ENCODE measurements at places on chromosomes 1 and 21.

DNA sequence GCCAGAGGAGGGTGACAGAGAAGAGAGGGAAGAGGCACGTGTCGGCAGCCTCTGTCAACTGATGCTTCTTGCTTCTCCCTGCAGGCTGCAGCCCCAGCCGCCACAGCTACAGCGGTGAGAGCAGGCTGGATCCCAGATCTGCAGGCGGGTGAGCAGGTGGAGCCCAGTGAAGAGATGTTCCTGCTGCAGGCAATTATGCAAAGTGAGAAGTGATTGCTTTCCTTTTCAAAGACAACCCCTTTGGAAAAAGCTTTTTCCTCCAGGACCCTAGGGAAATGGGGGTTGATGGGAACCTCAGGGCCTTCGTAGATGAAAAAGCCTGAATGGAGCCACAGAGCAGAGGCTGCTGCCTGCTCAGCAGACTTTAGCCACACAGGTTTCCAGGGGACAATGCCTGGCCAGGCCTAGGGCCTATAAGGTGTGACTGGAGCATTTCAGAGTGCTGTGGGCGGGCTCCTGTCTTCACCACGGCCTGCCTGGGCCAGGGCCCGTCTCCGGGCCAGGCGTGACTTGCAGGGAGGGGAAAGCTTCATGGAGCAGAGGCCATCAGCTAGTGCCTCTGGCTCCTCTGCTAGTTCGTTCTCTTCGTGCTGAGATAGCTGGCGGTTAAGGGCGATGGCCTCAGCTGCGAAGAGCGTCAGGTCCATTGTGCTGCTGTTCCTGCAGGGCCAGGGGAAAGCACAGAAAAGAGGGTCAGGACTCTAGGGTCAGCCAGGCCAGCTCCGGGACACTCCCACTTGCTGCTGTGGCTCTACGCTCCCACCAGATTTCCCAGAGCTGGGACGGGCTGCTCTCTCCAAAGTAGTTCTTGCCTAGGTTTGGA lies 6.9 kb upstream of the KNCN start:
- no peak for DNase-seq

DNA sequence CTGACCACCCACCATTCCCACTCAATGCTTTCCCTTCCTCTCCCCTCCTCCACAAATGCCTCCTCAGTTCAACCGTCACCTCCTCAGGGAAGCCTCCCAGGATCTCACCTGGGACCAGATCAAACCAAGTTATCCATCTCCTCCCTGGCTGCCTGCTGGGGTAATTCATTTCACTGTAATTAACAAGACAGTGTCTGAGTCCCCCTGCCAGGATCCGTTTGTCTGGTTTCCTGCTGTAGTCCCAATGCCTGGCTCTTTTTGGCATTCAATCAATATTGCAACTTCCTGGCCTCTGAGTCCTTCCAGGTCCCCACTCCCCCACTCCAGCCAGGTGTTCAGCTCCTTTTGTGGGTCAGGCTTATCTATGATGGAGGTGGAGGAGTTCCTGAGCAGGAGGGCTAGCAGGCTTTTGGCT lies 687.7 kb downstream of the PTPRU start:
- no peak for DNase-seq

- no peak for DNase-seq
Measured at GRCh38 chr1:205494115-205494514, 10.4 kb upstream of the CDK18 start.

GRCh38 chr1:161408429-161409052 lies 40.9 kb upstream of the CFAP126 start:
- no peak for DNase-seq

DNA sequence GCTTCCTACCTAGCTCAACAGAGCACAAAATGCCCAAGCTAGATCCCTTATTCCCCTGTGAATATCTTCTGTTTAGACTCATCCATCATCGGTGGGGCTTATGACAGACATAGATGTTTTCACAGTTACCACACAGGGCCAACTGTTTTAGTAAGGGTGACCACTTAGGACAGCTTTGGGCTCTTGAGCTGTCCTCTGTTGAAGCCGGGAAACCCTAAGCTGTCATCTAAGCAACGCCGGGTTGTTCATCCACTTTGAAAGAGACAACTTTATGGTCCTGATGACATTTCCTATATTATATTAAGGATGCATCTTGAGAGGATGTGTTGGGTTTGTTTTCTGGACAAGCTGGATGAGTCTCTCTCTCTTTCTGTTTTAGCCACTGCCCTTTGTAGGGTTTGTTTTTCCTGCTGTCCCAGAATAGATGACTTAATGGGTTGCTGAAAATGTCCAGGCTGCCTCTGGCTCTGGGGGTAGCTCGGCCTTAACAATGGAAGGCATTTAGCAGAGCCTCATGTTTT lies 110.5 kb upstream of the UBE2U start:
- DNase-seq = no peak

DNA sequence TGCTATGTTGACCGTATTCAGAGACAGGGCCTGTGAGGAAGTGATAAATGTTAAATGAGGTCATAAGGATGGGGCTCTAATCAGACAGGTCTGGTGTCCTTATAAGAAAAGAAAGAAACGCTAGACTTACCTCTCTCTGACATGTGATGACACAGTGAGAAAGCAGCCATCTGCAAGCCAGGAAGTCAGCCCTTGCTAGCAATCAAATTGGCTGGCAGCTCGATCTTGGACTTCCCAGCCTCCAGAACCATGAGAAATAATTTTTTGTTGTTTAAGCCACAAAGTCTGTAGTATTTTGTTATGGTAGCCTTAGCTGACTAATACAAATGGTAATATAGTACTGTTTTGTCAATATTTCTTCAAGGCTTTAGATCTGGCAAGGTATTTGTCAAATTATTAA lies 25.1 kb upstream of the AGL start:
- DNase-seq = no peak

GRCh38 chr1:193308438-193308837 lies 122.0 kb upstream of the B3GALT2 start:
- DNase-seq = no peak

DNA sequence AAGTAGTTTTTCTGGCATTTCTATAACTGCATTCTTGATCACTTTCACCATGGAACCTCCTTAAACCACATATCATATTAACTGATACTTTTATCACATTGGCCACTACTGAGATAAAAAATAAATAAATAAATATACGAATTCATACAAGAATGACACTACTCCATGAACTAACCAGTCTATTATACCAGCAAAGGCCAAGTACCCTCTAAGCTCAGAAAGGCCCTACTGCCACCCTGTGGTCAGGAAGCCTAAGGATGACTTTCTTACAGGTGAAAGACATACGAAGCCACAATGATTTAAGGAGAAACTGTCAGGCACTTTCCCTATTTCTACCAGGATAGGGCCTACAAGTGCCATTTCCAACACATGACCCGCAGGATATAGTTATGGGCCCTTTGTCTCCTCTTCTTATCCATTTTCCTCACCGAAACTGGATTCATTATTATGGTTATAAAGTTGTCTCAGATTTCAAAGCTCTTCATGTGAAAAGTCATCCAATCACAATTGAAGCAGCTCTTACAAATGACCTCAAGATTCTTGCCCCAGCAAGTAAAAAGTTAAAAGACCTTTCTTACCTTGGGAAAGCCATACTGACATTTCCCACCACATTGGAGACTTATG lies 23.9 kb downstream of the DNAJC8 start:
- DNase-seq = peak; percentile 47

DNA sequence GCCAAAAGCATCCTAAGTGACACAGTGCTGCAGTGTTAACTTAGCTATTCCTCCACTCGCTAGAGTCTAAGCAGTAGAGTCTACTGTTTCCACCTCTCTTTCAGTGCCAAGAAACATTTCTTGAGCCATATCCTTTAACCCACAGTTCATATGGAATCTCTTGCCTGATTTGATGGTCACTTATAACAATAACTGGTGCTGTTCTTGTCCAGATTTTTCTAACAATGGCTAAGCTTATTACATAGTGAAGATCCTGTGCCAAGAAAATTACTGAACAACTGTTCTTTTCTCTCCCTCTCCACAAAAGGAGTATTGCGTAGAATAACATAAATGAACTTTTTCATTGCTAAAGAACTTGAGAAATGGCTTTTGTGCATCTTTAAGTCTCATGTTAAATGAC lies 121.3 kb downstream of the CDC7 start:
- no peak for DNase-seq

- peak; percentile 89 for DNase-seq
Measured at GRCh38 chr1:119702384-119702783, 9.3 kb upstream of the PHGDH start.

GRCh38 chr1:89865498-89866382 lies 44.9 kb downstream of the LRRC8D start:
- DNase-seq = peak; percentile 72

DNA sequence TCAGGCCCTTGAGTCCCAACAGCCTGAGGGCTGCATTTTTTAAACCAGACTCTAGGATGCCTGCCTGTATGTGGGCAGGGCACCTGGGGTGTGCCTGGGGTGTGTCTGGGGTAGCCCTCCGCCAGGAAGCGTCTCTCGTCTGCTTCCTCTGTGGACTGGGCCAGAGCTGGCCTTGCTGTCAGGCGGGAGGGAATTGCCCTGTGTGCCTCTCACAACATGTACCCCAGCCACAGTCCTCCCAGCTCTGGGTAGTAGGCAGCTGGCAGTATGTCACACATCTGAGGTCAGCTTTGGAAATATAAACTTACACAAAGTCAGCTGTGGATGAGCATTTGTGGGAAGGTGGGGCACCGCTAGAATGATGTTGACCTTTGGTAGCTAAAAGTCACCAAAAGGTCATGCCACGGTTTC lies 13.0 kb downstream of the TRAF5 start:
- no peak for DNase-seq

DNA sequence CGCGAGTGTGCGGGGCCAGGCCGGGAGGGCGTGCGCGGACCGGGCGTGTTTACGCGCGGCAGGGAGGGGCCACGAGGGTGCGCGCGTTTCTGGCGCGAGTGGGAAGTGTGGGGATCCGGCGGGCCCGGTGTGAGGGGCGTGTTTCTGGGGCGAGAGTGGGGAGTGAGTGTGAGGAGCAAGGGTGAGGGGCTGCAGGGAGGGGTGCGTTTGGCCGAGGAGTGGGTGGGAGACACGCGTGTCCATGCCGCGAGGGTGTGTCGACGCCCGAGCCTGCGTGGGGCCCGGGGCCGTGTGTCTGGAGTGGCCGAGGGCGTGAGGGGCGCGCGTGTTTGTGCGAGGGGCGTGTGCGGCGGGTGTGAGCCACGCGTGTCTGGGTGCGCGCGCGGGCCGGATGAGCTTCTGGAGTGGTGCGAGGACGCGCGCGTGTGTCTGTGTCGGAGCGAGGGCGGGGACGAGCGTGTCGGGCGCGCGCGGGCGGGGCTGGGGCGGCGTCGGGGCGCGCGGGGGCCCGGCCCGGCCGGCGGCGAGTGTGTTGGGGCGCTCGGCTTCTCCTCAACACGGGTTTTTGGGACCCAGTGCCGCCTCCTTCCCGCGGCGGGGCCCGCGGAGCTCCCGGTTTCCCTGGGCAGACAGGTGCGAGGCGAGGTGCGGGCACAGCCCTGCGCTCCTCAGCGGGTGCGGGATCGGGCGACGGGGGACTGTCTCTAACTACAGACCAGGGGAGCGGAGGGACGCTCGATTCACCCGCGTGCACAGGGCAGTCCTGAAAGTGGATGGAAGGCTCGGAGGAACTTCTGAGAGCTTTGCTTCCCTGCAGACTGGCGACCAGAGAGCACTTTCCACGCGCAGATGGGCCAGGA lies 65.8 kb upstream of the VAMP3 start:
- DNase-seq = peak; percentile 25

GRCh38 chr1:184634296-184634695 lies 120.4 kb downstream of the EDEM3 start:
- DNase-seq = no peak

- no peak for DNase-seq
Measured at GRCh38 chr1:187114792-187115191, 286.0 kb downstream of the PLA2G4A start.

DNA sequence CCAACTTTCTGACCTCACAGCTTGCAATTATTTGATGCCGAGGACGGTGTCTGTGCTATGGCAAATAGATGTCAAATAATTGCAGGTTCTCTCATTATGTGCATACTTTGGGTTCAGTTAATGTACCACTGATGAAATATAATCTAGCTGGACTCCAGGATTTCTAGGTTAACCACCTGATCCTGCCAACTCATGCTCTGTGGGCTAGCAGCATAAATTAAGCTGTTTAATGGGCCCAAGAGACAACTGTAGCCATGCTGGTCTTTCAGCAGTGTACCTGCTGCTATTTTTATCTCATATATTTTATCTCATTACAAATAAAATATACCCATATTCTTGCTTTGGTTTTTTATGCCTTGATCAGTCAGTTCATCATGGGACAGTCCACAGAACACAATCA lies 43.3 kb upstream of the HP1BP3 start:
- no peak for DNase-seq

Data from Daoy (cell line).